Progenitor cell of endocrine pancreas (in vitro differentiated cells): ENCODE measurements at places on chromosomes 1 and 21. TPM values are rescaled to one million over a fixed set of nuclear protein-coding genes. Genes with fewer than 3 reads are reported as not detected.

S100A4 gene
- total RNA-seq: 7.6 and 11.1 TPM in 2 replicates

- no peak overlapping the region for H3K4me3 ChIP-seq
- peak overlapping the region; percentile 94 for H3K27ac ChIP-seq
- no peak for DNase-seq
- no peaks in the 10 kb centered on the region for H3K36me3 ChIP-seq
These were observed 62.6 kb upstream of the C1orf105 start for GRCh38 chr1:172357753-172358385.

KCNK1 gene
- 9.4 and 9.7 TPM in 2 replicates for total RNA-seq

DNA sequence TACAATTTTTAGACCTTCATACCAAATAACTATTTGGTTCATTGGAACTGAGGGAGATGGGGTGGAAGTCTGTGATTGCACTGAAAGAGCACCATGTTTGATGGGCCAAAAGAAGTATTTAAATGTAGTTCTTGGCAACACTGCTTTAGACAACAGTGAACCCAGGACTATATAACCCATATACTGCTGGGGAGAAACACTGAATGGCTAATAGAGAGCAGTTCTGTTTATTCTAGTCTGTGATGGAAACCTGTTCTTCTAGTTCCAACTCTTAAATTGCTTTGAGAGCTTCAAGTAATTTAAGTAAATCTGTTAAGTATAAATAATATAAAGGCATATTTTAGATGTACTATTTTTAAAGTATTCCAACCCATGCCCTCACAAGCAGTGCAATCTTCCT, 96.3 kb downstream of the NIBAN1 start:
- no peak for DNase-seq
- no peak overlapping the region for H3K27ac ChIP-seq

DNA sequence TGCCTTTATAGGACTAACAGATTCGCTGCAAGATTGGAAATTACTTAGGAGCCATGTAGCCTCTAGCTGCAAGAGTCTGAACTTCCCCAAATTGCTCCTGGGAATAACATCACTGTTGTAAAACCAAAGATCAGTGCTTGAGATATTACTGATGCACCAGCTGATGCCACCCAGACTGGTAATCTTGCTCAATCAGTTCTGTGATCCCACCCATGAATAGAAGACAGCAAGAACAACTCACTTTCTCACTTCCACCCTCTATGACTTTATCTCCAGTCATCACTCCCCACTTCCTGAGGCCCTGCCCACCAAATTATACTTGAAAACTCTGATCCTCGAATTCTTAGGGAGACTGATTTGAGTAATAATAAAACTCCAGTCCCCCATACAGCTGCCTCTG, 1011.1 kb downstream of the PLA2G4A start:
- no peak overlapping the region for H3K4me3 ChIP-seq
- no peak for DNase-seq
- H3K27me3 ChIP-seq: no peaks in the 10 kb centered on the region

DNA sequence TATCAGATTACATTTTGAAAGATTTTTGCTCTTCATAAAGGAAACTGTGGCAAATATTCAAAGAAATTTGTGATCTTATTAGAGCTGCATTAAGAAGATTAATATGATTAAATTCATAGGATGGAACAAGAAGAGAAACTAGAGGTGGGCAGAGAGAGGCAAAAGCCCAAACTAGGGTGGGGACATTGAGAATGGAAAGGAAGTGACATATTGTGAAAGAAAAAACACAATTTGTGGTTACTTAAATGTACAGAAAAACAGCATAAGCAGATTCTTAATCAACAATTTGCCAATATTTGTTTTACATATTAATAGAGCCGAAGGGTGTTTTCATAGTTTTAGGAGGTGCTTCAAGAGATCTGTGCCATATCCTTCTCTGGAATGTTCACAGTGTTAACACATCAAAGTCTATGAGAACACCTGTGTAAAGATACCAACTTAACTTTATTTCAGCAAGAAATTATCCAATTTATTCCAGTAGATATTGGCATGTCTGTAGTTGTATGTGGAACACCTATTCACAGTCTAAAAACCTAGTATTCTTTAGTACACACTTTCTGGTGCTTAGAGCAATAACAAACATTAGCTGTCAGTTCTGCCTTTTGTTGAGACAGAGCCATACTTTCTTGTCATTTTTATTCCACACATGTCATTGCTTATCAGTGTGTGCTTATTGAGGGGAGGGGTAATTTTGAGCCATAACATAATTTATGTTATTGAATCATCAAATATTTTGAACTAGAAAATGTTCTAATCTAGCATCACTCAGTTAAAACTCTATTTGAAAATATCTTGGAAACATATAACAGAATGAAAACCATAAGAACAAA, 401.5 kb downstream of the PTPRC start:
- no peak overlapping the region for H3K27ac ChIP-seq
- H3K36me3 ChIP-seq: no peaks in the 10 kb centered on the region
- no peak overlapping the region for H3K4me3 ChIP-seq
